ENCODE measurements at places on chromosomes 1 and 21. TPM values are rescaled to one million over a fixed set of nuclear protein-coding genes. Genes with fewer than 3 reads are reported as not detected.

DNA sequence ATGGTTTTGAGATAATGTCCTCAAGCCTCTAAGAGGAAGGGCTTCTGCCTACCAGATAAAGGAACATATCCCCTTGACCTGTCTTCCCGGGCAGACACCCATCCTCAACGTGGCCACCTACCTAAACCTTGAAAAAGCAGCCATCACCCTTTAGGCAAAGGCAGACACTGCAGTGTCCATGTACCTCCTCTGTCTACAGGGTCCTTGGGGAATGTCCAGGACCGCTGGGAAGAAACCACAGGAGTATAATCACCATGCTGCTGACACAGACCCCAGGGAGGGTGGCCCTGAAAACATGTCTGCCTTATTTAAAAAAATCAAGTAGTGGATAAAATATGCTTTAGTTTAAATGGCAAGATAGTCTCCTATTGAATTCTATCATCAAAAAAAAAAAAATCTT is 16.6 kb downstream of the BCAR3 start:
- no peak overlapping the region for H3K4me3 ChIP-seq
- H3K27ac ChIP-seq: no peak overlapping the region
- no peaks in the 10 kb centered on the region for H3K27me3 ChIP-seq
- no peak for DNase-seq

DNA sequence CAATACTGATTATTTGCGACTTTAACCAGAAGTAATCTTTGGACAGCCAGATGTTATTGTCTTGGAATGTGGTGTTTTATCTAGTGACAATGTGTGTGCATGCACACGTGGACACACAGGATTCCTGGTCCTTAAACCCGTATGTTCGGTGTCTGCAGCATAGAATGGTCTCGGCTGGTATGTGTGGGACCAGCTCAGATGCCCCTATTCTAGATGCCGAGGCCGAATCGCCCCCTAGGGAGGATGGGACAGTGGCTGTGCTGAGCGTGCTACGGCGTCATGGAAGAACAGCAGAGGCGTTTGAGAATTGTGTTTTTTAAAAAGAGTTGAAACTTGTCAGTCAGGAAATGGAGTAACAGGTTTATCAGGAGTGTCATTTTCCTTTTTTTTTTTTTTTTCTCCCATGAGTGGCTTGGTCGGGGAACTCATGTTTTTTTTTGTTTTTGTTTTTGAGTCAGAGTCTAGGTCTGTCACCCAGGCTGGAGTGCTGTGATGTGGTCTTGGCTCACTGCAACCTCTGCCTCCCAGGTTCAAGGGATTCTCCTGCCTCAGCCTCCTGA is 30.1 kb downstream of the SKI start:
- no peaks in the 10 kb centered on the region for H3K27me3 ChIP-seq
- no peaks in the 10 kb centered on the region for H3K36me3 ChIP-seq

GRCh38 chr1:157600236-157600635 is 2.4 kb upstream of the FCRL4 start:
- no peak for DNase-seq
- no peaks in the 10 kb centered on the region for H3K27me3 ChIP-seq
- H3K4me1 ChIP-seq: no peaks in the 10 kb centered on the region
- H3K27ac ChIP-seq: no peak overlapping the region

DNA sequence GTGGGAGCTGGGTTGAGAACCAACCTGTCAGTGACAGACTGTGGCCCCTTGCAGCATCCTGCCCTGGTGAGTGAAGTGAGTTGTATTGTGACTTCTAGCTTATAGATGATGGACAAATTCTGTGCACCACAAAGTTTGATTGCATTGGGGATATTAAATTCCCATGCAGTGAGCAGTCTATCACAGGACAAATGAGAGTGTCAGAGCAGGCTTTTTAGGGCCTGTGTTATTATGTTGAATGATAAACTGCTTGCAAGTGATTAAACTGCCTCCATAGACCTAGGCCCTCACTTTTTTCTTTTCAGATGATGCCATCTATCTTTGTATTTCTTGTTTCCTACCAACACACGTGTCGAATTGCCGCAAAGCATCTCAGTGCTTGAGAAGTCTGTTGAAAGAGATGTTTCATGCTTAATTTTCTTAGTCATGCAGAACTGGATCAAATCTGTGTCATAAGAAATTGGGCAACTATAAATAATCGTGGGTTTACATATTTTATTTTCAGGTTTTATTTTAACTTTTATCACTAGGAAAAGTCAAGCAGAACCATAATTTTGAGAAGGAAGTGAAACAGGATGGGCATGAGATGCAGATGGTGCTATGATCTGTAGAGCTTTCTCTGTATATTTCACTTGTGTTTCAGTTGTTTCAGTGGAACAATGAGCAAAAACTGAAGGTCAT is 199.2 kb downstream of the S1PR1 start:
- no peaks in the 10 kb centered on the region for H3K4me1 ChIP-seq
- no peak overlapping the region for H3K27ac ChIP-seq
- no peak for DNase-seq
- no peaks in the 10 kb centered on the region for H3K36me3 ChIP-seq

DNA sequence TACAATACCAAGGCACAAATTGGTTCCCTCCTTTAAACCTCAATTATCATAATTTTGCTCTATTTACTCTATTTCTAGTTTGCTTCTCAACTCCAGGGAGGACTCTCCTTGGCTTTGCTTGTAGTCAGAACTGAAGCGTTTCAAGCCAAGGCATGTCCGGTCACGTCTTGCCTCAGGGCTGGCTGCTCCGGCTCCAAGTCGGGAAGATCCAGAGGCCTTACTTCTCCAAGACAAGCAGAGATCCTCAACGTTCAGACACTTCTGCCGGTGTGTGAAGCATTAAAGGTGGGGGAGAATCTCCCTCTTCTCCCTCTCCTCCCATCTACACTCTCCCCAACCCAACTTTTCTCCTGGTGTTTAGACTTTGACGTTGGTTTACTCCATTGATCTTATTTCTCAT is 7.2 kb upstream of the HHAT start:
- no peaks in the 10 kb centered on the region for H3K27me3 ChIP-seq
- H3K36me3 ChIP-seq: no peaks in the 10 kb centered on the region
- H3K4me3 ChIP-seq: no peak overlapping the region
- no peak overlapping the region for H3K27ac ChIP-seq
- no peaks in the 10 kb centered on the region for H3K4me1 ChIP-seq

GRCh38 chr1:26529405-26529654 is 231 bp upstream of the RPS6KA1 start:
- H3K27me3 ChIP-seq: no peaks in the 10 kb centered on the region
- no peak overlapping the region for H3K27ac ChIP-seq
- H3K36me3 ChIP-seq: no peaks in the 10 kb centered on the region
- DNase-seq: no peak

DNA sequence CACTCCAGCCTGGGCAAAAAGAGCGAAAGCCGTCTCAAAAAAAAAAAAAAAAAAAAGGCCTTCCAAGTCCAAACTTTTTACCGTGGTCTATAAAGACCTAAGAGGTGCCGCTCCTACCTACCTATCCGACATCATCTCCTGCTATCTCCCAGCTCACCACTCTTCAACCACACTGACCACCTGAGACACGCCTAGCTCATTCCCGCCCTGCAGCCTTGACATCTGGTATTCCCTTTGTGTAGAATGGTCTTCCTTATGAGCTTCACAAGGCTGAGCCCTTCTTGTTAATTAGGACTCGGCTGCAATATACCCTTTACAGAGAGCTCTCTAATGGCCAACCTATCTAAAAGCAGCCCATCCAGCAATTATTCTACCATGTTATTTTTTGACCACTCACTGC is 680 bp downstream of the MAGOH start:
- no peak for DNase-seq
- peaks cover 17% of the 10 kb centered on the region for H3K36me3 ChIP-seq
- H3K27me3 ChIP-seq: no peaks in the 10 kb centered on the region
- H3K4me1 ChIP-seq: peaks cover 10% of the 10 kb centered on the region

The ERRFI1 gene
- 45.2 TPM for total RNA-seq
